ENCODE measurements at places on chromosomes 1 and 21. TPM values are rescaled to one million over a fixed set of nuclear protein-coding genes. Genes with fewer than 3 reads are reported as not detected.

GRCh38 chr1:170461762-170462384 is 70.1 kb upstream of the GORAB start:
- DNase-seq: no peak

DNA sequence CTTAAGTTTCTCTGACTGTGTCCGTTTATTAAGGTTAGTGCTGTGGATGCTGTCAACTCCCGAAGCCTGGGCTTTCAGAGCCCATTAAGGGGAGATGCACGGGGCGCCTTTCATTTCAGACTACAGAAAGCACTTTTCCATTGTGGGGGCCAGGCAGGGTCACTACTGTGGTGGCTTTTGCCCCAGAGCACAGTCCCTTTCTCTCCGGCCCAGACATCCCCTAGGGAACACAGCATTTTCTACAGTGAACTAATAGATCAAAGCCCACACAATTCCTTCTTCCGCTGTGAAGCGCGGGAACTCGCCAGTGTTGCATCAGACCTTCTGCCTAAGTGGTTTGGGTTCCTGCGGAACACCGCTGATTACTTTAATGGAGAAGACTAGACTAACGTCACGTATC is 26.8 kb upstream of the MAP1LC3C start:
- peak; percentile 55 for DNase-seq

- DNase-seq: no peak
Observed at GRCh38 chr1:90996742-90997413, 25.0 kb downstream of the ZNF644 start.

DNA sequence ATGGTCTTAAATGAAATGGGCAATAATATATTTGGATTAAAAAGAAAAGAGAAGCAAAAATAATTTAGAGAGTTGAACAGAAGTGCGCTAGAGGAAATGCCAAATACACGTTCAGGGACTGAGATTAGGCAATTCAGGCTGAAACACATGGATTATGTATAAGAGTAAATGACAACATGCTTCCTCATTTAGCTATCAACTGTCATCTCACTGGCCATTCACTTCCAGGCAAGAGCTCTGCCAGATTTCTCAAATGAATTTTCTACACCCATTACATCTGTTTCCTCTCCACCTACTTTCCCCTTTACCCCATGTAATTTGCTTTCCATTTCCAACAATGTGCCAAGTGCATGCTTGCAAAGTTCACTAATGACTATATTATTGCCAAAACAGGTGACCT is 582.4 kb downstream of the LTN1 start:
- no peak for DNase-seq

DNA sequence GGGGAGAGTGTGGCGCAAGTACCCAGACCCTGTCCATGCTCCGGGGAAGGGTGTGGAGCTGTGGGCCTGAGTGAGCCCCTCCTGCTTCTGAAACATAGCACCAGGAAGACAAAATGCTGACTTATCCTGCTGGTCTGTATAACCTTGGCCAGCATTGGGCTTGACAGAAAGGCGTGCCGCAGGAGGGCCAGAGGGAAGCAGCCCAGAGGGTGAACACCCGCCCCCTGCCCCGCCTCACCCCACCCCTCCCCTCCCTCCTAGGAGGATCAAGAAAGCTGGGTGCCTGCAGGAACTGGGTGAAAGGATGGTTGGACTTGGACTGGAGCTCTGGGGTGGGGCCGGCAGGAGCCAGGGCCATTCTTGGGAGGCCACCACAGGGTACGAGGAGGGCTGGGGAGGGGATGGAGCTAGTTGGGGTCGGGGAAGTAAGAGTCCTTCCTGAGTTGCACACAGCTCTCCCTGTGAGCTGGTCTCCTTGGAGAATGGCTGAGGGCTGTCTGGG is 27.1 kb downstream of the PTPRF start:
- DNase-seq: no peak

DNA sequence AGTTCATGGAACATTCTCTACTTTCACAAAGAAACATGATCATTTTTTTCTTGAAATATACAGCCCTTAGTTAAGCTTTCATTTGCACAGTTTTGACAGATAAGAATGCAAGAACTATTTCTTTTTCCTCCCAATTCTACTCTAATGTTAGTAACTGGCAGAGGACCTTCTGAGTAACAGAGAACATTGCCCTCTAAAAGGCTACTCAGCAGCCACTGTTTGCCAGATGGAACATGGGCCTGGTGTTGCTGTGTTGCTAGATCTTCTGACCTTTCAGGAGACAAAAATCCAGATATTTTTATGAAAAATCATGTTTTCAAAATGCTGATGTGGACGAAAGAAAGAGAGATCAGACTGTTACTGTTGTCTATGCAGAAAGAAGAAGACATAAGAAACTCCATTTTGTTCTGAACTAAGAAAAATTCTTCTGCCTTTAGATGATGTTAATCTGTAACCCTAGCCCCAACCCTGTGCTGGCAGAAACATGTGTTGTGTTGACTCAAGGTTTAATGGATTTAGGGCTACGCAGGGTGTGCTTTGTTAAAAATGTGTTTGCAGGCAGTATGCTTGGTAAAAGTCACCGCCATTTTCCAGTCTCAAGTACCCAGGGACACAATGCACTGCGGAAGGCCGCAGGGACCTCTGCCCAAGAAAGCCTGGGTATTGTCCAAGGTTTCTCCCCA is 2.9 kb upstream of the PRDX6 start:
- no peak for DNase-seq

- DNase-seq: no peak
Observed at GRCh38 chr1:227661495-227661894, 73.6 kb downstream of the JMJD4 start.

GRCh38 chr21:28136656-28137255 is 855.9 kb downstream of the LTN1 start:
- DNase-seq: no peak

GRCh38 chr21:28636752-28637691 is 355.7 kb downstream of the LTN1 start:
- DNase-seq: no peak

GRCh38 chr21:14452031-14452726 is 69.2 kb upstream of the HSPA13 start:
- no peak for DNase-seq

- no peak for DNase-seq
Observed at GRCh38 chr1:160542303-160542945, 19.4 kb upstream of the SLAMF6 start.

DNA sequence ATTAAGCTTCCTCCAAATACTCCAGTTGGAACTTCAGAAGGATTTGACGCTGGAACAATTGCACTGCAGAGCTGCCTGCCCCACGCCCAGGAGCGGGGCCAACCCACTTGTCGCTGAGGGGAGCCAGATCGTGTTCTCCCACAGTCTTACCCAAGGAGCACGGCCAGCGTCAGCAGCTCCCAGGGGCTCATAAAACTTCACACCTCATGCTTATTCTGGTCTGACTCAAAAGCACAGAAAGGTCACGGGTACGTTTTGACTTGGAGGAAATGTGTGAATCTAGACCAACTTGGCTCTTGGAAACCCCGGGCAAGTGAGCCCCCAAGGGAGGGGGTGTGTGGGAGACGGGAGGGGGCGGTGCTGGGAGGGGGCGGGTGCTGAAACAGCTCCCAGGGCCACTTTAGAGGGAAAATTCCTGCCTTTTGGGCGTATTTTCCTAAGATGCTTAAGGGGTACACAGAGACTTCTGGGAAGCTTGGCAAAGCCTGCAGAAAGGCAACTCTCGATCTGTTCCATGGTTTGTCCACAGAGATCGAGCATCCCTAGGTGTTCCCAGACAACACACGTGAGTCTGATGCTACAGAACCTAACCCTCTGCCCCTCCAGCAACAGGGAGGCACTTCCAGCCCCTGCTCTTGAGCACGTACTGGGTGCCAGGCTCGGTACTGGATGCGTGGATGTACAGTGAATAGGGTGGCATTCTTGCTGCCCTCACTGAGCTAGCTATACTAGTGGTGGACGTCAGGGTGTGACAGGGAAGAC is 98.9 kb downstream of the DHRS3 start:
- DNase-seq: peak; percentile 51

- no peak for DNase-seq
Observed at GRCh38 chr1:214319938-214320337, 39.0 kb downstream of the SMYD2 start.

GRCh38 chr1:230262867-230263567 is 163.1 kb downstream of the PGBD5 start:
- no peak for DNase-seq

DNA sequence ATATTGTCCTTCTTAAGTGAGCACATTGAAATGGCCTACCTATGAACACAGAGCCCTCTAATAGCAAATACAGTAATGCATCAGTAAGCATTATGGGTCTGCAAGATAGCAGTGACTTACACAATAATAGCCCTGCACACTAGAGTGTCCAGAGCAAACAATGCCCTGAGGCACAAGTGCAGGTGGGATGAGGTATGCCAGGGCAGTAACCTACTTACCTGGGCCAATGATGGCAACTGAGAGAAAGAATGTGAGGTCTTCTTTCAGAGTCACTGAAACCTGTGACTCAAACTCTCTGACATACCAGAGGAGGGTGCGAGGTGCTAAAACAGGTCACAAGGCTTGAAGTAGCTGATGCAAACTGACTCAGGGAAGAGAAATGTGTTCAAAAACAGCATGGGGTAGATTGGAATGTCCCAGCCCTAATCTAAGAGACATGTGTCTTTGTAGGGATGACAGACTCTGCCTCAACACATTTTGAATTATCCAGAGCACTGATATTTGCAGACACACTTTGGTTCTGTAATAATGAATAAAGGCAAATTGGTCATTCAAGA is 168.5 kb upstream of the RUNX1 start:
- DNase-seq: no peak

- DNase-seq: no peak
Observed at GRCh38 chr1:59105548-59106507, 191.1 kb upstream of the FGGY start.

DNA sequence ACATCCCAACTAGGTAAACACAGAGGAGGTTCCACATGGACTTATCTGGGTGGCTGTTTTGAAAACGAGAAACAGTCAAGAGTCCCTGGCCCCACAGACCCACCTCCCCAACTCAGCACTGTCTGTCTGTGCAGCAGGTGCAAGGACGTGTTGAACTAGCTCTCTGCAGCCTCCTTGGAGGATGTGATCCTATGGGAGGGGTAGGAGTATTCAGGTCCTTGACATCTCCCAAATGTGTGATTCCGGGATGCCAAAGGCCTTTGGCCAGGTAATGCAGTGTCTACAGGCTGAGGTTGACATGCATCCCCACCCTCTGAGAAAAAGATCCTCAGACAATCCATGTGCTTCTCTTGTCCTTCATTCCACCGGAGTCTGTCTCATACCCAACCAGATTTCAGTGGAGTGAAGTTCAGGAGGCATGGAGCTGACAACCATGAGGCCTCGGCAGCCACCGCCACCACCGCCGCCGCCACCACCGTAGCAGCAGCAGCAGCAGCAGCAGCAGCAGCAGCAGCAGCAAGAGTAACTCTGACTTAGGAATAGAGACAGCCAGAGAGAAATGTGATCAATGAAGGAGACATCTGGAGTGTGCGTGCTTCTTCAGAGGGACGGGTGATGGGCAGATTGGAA is 151.6 kb upstream of the CAMK1G start:
- DNase-seq: no peak

GRCh38 chr1:203645996-203646395 is 19.4 kb downstream of the ATP2B4 start:
- DNase-seq: no peak

- DNase-seq: no peak
Observed at GRCh38 chr1:29393451-29393826, 157.1 kb downstream of the PTPRU start.

GRCh38 chr1:72286401-72286800 is 4.1 kb upstream of the NEGR1 start:
- no peak for DNase-seq

- no peak for DNase-seq
Observed at GRCh38 chr1:181095763-181096184, 7.3 kb downstream of the IER5 start.

GRCh38 chr1:12715896-12716437 is at the start of gene AADACL3:
AADACL3 (plus strand) TSS chr1:12716110; CDS start chr1:12716177, 67 bp downstream.
- DNase-seq: no peak

DNA sequence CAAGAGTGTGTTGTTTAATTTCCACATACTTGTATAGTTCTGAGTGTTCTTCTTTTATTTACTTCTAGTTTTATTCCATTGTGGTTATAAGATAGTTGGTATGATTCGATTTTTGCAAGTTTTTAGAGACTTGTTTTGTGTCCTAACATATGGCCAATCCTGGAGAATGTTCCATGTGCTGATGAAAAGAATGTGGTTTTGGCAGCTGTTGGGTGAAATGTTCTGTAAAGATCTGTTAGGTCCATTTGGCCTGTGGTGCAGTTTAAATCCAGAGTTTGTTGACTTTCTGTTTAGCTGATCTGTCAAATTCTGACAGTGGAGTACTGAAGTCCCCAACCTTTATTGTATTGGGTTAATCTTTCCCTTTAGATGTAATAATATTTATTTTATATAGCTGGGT is 19.5 kb upstream of the TIPRL start:
- no peak for DNase-seq

- no peak for DNase-seq
Observed at GRCh38 chr1:93347334-93347899, 1.7 kb downstream of the DR1 start.

- DNase-seq: no peak
Observed at GRCh38 chr1:163924041-163924440, 602.3 kb downstream of the NUF2 start.

DNA sequence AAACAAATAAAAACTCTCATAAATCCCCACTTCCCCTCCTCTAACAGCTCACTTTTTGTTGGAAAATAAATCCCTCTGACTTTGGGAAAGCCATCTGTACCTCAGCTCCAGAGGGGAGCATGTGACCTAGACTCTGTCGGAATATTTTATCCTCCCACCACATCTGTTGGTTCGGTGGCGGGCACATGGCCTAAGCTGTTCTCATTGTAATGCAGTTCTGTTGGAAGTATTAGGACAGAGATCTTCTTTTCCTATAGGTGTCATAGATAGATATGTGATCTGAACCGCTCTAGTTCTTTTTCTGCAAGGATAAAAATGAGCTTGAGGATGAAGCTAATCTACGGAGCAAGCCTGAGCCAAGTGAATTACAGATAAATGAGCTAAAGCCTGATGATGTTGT is 50.5 kb upstream of the EPS8L3 start:
- DNase-seq: no peak

ZNF648 gene
- 1.5 TPM for total RNA-seq

TSPAN2 gene
- 19.7 TPM for total RNA-seq

ADGRL4 gene
- total RNA-seq: 0.31 TPM

FBLIM1 gene
- 4.7 TPM for total RNA-seq

CD53 gene
- not detected for total RNA-seq

DDAH1 gene
- total RNA-seq: 23.1 TPM

CD247 gene
- total RNA-seq: 1.5 TPM

LINGO4 gene
- not detected for total RNA-seq

SV2A gene
- total RNA-seq: 31.6 TPM

NLRP3 gene
- 0.09 TPM for total RNA-seq

SPATA1 gene
- total RNA-seq: 3.3 TPM

CYP4B1 gene
- not detected for total RNA-seq

CRB1 gene
- 2.3 TPM for total RNA-seq

Measured in neural progenitor cell (in vitro differentiated cells).